ENCODE measurements at places on chromosomes 5 and 9.

DNA sequence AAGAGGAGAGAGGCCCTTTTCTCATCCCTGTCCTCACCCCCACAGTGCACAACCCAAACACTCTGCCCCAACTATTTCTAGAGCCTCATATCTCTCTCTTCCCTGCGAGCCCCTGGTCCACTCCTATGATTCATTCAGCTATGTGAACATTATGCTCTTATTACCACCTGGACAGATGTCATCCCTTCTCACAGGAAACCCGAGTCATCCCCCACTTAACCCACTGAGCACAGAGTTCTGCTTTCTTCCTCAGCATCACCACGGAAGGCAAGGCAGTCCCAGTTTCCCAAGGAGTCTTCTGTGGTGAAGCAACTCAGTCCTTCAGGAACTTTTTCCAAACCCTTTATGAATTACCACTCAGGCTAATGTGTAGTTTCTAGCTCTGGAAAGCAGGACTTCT lies 1.3 kb downstream of the DNAI1 start:
- DNase-seq: peak; percentile 7

DNA sequence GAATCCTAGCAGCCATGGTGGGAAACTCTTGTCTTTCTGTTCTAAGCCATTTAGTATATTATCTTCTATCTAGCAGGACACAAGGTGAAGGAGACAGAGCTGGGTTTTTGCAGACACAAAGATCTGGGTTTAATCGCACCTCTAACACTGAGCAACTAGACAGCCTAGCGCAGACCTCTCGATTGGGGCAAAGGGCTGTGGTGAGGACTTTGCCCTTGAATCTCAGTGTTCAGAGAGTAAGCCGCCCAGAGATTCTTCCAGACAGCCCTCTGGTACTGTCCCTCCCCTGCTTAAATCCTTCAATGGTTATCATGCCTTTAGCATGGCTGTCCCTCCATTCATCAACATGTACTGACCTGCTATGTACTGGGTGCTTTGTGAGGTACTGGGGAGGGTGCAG lies 128.1 kb downstream of the CRB2 start:
- DNase-seq: no peak

DNA sequence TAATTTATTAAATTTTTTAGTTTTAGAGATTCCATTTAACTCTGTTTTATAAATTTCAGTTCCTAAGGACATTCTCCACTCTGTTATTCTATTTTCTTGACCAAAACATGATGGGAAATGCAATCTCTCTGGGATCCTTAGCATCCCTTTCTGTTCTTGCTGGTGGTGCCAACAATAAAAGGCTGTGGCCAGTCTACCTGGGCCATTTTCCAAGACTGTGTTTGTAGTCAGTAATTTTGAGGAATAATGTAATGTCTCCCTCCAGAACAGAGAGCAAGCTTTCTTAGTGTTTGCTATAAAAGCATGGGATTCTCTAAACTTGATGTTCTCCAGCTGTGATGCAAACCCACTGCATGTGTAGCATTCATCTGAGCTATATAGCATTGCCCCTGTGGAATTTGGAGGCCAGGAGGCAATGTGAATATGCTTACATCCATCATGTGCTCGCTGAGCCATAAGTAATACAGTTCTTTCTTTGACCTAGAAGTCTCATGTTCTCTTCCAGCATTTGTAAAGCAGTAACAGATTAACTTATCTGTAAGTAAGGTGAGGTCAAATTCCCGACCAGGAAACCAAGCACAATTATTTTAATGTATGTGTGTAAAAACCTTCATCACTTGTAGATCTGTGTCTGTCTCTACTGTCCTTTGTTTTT lies 211.5 kb upstream of the TAS2R1 start:
- DNase-seq: no peak

GRCh38 chr9:114433720-114434255 lies 46.0 kb upstream of the AKNA start:
- no peak for DNase-seq

DNA sequence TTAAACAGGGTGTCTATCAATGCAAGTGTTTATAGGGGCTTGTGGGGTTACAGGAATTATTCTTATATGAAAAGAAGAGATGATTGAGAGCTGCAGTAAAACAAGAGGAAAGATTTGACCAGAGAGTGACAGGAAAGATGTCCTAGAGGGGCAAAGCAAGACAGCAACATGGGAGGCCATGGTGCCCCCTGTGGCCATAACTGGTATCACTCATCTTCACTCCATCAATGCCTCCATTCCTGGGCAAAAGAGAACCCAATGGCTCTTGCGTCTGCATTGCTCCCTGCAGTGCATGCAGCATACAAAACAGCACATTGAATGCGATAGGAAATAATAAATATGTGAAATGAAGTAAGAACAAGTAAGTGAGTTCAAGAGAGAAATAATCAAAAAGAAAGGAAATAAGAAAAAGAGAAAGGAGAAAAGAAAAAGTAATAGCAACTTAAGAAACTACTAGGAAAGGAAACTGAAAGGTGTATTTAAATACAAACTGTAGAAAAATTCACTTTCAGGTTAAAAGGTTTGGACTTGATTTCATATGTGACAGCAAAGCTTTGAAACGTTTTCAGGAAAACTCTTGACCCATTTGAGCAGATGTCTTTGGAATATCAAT lies 206.6 kb downstream of the SEMA5A start:
- DNase-seq: no peak

DNA sequence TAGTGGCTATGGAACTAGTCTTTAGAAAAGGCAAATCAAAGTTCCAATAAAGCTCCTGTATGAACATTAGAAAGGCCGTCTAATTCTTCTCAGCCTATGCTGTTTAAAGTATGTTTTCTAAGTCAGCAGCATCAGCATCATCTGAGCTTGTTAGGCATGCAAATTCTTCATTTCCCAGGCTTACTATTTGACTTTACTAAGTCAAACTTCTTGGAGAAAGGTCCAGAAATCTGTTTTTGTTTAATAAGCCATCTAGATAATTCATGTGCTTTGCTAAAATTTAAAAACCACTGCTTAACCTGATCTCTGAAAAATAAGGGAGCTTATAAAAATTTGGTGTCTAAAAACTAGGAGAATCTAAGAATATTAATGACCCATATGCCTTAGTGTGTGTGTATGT lies 200.2 kb upstream of the SGCD start:
- DNase-seq: no peak

- DNase-seq: peak; percentile 88
Measured at GRCh38 chr9:91036826-91037510, 235.3 kb downstream of the SYK start.

DNA sequence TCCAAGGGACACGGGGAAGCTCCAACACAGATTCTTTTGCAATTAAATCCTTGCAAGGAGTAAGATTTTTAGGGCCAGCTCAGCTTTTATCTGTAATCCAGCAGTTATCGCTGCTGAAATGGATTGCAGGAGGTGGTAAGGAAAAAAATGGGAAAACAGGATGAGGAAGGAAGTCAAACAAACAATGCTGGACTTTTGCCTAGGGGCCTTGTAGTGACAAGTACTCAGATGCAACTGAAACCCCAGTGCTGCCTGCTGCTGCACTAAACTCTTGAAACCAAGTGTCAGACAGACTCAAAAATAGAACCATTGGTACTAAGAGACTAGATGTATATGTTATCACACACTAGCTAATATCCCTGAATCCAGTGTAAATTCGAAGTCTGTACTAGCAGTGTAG lies 309.2 kb downstream of the CTNND2 start:
- DNase-seq: no peak

DNA sequence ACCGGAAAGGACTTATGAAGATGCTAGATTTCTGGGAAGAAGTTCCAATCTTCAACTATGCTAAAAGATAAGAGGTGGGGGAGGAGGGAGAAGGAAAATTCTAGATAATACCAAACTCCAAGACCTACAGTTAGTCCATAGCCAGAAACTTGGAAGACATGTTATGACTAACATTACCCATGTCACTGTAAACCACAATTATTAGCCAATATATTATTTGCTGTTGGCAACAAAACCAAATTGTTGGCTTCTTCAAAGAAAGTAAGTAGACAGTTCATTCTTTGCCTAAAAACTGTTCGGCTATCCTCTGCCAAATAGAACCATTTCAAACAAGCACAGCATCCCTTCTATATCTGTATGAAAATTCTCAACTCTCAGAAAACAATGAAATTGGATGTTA lies 25.1 kb downstream of the PRLR start:
- DNase-seq: no peak

DNA sequence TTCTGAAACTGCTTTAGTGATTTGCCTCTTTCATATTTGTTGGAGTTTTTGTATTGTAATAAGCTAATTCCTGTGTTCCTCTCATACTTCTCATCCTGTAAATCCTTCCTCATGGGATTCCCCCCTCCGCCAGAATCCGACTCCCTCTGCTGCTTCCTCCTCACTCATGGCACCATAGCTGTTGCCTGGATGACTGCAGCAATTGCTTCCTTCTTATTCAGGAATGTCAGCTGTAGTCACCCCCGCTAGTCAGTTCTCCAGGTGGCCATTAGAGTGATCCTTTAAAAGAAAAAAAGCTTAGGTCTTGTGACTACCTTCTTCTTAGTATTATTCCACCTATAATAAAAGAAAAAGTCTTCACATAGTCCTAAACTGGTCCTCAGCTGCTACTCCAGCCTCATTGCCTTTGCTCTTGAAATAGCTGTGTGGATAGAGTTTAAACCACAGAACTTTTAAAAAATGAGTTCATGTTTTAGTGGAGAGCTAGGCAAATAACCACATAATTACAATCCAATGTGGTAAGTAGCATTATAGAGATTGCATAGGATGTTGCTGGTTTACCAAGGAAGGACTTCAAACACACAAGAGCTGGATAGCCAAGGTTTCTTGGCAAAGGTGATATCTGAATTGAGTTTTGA lies 227.3 kb downstream of the KDM4C start:
- no peak for DNase-seq

GRCh38 chr9:35335164-35335563 lies 154.7 kb upstream of the RUSC2 start:
- peak; percentile 59 for DNase-seq

DNA sequence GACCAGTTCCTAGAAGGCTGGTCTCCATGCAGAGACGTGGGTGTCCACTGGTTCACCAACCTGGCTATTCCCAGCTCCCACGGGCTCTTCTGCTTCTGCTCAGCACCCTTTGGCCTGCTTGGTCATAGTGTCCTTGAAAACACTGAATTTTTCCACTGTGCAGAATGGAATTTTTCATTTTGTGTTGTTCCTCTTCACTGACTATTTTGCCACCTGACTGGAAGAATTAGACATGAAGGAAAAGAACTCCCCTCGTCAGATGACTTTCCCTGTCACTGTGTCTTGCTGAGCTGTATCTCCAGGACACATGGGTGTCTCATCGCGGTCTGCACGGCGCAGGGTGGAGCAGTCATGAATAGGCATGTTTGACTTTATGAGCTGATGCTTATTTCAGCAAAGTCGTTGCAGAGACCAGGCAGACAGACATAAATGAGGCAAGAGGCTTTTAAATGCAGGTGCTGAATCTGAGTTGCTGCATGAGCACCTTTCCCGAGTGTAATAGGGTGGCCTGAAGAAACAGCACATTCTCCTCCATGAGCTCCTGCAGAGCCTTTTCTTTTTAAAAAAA lies 50.2 kb upstream of the SEMA4D start:
- no peak for DNase-seq

DNA sequence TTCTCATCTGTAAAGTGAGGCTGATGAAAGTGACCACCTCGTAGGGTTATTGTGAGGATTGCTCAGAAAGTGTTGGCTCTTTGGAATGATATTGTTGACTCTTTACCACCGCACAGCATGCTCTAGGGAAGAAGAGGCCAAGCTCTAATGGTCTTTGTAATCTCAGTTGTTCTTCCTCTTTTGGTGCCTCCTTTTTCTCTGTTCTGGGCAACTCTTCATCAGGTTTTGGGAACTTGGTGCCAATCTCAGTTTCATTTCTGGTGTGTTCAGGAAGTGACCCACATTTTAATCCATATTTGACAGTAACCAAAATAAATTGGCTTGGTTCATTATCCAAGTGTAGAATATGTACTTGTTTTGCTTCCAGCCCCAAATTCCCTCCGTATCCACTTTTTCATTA lies 25.1 kb downstream of the ARHGAP26 start:
- no peak for DNase-seq

- peak; percentile 26 for DNase-seq
Measured at GRCh38 chr9:124839612-124840299, 13.5 kb upstream of the WDR38 start.

DNA sequence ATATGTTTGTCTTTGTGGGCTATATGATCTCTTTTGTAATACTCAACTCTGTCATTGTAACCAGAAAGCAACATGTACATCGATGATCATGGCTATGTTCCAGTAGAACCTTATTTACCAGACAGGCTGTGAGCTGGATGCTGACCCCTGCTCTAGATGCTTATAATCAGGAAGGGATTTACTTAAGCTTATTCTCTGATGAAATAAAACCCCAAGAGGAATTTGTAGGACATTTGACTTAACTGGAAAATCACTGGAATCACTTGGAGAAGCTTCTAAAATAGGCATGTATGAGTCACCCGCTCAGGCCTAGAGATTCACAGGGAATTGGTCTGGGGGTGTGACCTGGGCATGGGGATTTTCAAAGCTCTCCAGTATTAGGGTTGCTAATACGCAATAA lies 285.8 kb upstream of the ZNF608 start:
- DNase-seq: peak; percentile 70

DNA sequence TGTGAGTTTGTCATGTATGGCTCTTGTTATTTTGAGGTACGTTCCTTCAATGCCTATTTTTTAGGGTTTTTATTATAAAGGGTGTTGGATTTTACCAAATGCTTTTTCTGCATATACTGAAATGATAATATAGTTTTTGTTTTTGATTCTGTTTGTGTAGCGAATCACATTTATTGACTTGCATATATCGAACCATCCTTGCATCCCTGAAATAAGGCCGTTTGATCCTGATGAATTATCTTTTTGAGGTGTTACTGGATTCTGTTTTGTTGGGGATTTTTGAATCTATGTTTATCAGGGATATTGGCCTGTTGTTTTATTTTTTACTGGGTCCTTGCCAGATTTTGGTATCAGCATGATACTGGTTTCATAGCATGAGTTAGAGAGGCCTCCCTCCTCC lies 25.9 kb downstream of the SELENOP start:
- no peak for DNase-seq

- DNase-seq: peak; percentile 100
Measured at GRCh38 chr9:115746496-115746895, 407.1 kb upstream of the PAPPA start.

DNA sequence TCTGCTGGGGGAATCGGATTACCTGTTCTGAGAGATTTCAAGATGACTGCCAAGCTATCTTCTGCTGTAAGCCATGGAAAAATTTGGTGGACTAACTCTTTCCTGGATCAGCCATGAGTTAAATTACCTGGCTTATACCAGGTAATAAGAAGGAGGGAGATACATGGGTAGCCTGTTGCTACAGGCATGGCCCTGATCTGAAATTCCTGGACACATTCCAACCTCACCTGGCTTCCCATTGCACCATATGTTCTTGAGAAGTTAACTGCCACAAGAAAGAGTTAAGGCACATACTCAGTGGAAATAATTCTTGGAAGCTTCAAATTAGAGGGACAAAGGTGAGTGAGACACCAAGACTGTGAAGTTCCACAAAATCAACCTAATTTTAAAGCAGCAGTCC lies 371.3 kb downstream of the ACTL7B start:
- no peak for DNase-seq

DNA sequence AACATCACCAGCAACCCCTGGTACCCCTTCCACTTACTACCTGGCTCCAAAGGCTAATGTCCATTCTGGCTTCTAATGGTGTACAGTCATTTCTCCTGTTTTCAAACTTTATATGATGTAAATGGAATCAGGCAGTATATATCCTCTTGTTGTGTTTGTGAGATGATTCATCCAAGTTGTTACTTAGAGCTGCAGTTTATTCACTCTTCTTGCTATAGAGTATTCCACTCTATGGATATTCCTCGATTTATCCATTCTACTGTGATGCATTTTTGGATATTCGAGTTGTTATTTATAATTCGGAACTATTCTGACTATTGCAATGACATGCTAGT lies 32.4 kb downstream of the IRF1 start:
- DNase-seq: peak; percentile 67

Measured in fibroblast of skin of back (primary cell).